ENCODE measurements at places on chromosomes 13 and 19.

DNA sequence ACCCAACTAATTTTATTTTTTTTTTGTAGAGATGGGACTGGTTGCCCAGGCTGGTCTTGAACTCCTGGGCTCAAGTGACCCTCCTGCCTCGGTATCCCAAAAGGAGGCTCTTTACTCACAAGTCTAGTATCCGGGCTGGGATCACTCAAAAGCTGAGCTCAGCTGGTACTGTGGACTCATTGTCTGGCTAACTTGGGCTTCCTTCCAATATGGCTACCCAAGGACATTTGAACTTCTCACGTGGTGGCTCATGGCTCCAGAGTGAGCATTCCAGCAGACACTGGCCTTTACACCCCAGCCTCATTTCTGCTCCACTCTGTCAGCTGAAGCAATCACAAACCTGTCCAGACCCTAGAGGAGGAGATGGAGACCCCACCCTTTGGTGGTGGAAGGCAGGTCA, 28.9 kb downstream of the HPN start:
- no peak for ATAC-seq

- ATAC-seq = no peak
Measured at GRCh38 chr13:25682276-25682675, 310.5 kb downstream of the ATP8A2 start.

DNA sequence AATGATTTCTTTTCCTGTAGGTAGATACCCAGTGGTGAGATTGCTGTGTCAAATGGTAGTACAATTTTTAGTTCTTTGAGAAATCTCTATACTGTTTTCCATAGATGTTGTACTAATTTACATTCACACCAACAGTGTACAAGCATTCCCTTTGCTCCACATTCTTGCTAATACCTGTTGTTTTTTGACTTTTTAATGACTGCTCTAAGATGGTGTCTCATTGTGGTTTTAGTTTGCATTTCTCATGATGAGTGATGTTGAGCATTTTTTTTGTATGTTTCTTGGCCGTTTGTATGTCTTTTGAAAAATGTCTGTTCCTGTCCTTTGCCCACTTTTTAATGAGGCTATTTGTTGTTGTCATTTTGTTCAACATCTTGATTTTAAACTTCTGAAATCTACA, 103.3 kb downstream of the DGKH start:
- no peak for ATAC-seq

- ATAC-seq = no peak
Measured at GRCh38 chr19:13987101-13987890, 18.8 kb downstream of the RFX1 start.

GRCh38 chr13:112619730-112620631, 32.0 kb upstream of the TUBGCP3 start:
- peak; percentile 52 for ATAC-seq

DNA sequence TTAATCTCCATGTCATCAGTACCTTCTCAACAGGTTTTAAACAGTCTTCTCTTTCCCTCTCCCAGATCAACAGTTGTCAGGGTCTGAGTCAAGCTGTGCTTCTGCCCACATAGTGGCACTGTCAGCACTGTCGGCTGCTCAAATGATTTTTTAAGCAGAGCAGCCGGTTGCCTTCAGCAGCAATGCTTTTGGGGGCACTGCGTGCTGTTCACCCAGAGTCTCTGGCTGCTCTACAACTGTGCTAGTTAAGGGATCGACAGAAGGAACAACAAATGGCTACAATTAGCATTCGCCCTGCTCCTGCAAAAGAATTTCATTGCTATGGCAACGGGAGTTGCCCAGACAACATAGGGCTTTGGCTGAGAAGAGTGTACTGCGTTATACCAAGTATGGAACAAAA, 412.9 kb downstream of the DIAPH3 start:
- ATAC-seq = peak; percentile 91

DNA sequence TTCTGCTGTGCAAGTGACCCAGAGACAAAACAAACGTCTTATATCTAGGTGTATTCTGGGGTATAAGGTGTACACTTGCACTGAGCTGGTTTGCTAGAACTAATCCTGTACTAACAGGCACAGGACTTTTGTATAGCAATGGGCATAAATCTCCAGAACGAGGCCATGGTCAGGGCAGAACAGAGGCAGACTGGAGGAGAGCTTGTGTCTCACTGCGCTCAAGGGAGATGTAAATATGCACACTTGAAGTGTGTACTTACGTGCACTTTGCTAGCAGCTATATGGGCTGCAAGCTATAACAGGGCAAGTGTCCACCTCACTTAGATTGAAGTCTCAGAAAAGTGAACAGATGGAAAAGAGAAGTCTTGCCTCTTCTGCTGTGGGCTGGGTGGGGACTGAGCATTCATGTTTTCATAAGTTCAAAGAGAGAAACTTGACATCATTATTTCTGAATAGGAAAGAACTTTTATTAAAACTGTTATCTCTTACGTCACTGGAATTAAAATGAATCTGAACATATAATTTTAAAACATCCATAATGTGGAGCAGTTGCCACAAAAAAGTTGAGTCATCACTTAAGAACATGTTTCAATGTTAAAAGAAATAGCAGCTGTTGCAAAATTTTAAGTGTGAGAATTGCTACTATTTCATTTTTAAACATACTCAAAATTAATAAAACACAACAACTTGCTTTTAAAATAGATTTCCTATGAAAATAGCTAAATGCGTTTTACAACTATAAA, 888.3 kb downstream of the PCDH9 start:
- peak; percentile 53 for ATAC-seq

DNA sequence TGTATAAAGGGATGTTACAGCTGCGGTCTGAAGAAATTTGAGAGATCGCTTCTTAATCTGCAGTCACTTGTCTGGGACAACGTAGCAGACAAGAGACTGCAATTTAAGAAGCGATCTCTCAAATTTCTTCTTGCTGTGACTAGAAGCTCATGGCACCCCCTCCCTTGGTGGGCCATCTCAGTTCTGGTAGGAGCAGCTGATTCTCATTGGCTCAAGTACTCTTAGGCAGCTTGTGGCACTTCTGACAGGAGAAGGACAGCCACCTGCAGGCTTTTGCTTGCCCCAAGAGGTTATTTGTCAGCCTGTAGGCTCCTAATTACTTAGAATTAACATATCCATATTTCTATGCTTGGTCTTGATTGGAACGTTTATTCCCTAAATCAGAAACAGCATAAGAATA, 503.0 kb downstream of the DCT start:
- no peak for ATAC-seq
